ENCODE measurements at places on chromosomes 3 and 15.

GRCh38 chr15:73927003-73927475, 777 bp downstream of the LOXL1 start:
- no peak for DNase-seq

GRCh38 chr3:39977058-39977794, 167.8 kb downstream of the MYRIP start:
- DNase-seq = no peak

DNA sequence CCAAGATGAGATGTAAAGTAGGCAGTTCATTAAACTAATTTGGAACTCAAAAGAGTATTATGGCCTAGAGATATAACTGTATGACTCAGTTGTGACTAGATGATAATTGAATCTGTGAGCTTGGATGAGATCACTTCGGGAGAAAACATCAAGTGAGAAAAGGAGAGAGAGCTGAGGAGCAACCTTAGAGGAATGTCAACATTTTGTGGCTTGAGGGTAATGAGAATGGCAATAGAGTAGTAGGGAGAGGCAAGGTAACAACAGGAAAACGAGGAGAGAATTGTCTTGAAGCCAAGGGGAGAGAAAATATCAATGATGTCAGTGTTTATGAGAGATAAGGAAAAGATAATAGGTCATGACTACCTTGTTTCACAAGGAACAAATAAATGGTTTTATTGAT, 580.2 kb downstream of the NLGN1 start:
- DNase-seq = no peak

DNA sequence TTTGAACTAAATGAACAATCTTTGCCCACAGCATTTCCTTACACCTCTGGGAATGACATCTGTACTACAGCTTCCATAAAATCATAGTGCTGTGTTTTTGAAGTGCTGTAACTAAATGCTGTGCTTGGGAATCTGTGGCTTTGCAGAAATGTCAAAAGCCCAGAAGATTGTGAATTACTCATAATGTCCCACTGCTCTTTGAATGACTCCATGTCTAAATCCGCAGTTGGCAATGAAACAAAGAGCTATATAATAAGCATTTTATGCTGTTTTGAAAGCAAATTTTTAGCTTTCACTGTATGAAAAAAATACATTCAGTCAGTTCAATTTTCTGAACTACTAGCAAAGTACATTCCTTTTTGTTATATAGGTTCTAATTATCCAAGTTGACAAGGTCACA, 88.6 kb upstream of the ADAMTS17 start:
- DNase-seq = no peak

DNA sequence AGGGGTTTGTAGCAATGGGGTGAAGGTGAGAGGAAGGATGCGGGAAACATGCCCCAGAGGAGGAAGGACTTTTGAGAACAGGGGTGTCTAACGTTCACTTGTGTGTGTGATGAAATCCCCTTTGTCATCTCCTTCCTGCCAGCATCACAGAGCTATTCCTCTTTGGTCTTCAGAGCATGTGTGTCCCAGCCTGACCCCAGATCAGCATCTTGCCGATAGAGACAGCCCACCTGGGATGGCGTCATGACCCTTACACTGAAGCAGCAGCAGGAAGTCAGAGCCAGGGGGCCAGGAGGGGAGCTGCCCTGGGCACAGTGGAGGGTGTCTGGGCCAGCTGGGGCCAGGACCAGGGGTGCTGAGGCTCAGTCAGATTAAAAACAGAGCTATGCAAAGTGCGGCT, 29.9 kb upstream of the GRIP2 start:
- no peak for DNase-seq

GRCh38 chr3:136885357-136886213, 23.6 kb downstream of the NCK1 start:
- DNase-seq = no peak

DNA sequence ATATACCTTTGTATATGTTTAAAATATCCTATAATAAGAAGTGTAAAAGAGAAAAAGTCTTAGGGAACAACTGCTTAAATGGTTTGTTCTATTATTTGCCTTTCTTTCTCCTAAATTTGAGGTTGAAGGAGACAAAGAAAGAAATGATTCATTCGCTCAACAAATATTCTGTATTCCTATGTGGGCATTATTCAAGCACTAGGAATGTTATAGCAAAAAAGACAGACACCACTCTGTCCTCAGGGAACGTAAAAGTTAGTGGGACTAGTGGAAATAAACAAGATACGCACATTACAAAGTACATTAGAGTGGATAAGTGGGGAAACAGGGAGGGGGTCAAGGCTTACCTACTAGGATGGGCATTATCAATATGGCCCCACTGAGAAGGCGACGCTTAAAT, 332.2 kb downstream of the LPP start:
- DNase-seq = no peak

DNA sequence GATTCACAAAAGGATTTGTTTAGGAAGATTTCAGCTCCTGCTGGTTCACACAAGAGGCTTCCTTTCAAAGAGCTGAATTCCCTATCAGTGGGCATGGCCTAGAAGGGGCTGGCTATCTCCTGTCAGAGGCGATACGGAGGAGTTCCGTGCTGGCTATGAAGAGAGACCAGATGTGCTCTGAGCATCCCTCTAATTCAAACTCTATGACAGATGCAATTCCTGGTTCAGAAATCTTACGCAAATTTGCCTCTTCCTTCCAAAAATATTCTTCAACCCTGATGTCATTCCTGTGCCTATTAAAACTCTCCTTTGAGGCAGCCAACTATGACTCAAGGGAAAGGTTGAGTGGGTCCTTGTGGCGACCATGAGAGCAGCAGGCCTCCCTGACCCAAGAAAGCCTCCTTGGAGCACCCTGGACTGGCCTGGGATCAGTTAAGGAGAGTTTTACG, 139.3 kb upstream of the HES1 start:
- DNase-seq = no peak

GRCh38 chr3:116340680-116341216, 104.5 kb downstream of the LSAMP start:
- DNase-seq = no peak

DNA sequence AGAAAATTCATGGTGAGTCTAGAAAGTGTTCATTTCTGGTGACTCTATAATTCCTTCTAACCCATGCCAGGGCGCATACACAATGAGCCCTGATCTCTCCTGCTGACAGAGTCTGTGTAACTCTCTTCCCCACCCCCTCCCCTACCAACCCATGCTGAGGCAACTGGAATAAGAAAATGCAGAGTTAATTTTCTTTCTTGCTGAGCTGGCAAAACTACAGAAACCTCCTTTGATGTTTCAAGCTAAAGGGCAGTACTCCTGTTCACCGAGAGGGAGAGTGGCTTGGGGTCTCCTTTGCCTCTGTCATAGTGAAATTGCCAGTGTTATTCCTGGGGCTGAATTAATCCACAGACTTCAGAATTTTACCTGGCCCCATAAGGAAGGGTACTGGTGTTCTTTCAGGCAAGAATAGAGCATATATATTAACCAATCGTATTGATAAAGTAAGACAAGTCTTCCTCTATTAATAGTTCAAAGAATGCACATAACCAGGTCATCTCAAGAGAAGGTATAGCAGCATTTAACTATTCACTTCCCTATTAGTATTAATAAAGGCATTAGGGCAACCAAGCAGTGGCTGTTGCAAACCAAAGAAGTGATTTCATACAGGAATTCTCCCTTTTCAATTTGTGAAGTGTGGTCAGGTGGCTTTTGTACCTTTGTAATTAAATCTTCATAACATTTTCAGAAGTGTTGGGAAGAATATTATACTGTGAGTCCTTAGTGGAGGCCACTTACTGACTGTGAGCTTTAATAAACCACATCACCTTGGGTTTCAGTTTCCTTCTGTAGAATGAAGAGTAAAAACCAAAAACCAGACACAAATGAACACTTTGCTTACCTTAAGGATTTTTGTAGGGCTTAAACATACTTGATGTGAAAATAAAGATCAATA, 4.1 kb downstream of the GAP43 start:
- no peak for DNase-seq

- DNase-seq = no peak
Measured at GRCh38 chr3:178907081-178907480, 164.5 kb downstream of the ZMAT3 start.

- DNase-seq = no peak
Measured at GRCh38 chr3:120448756-120449155, 2.0 kb downstream of the FSTL1 start.

DNA sequence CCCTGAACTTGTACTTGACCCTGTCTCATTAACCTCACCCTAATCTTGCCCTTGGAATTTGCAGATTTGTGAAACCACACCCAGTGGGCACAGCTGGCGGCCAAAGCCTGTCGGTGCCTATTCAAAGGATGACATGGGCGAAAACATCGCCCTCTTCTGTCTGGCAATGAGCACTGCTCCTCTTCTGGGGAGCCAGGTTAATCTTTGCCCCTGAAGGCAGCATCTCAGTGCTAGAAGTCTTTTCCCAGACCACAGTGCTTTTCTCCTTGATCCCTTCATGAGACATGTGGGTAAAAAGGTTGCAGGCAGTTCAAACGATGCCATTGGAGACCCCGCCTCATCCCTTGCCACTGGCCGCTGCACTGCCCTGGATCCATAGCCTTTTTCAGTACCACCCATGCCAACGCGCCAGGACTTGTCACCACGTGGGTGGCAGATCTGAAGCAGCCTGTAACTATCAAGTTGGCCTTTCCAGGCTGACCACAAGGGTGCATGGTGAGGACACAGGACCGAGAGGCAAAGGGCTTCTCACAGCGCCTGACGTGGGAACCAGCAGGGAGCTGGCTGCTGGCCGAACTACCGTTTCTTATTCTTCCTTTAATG, 6.5 kb upstream of the DNASE1L3 start:
- no peak for DNase-seq

DNA sequence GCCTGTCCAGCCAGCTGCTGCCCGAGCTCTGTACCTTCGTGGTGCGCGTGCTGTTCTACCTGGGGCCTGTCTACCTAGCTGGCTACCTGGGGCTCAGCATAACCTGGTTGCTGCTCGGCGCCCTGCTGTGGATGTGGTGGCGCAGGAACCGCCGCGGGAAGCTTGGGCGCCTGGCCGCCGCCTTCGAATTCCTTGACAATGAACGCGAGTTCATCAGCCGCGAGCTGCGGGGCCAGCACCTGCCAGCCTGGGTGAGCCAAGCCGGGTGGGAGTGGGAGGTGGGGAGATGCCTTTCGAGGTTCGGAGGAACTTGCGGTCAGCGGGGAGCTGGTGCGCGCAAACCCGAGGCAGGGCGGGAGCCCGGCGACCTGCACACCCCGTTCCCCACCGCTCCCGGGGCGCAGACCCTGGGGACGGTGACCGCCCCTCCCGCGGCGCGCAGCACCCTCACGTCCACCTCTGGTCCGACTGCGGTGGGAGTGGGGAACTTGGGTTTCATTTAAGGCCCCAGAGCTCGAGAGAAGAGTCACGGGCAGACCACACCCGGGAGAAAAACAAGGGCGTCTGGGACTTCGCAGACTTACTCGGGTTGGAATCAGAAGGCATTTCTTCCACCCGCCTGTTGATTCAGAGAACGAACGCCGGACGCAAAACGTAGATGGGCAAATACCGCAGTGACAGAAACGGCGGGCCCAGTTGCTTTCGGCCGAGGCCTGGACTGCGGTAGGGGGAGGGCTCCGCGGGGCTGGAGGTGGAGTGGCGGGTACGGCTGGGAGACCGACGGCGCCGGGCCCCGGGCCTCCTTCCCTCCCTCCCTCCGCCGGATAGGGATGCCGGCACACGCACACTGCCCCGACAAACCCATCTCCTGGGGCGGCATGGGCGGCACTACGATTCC, 708 bp downstream of the ESYT3 start:
- no peak for DNase-seq

DNA sequence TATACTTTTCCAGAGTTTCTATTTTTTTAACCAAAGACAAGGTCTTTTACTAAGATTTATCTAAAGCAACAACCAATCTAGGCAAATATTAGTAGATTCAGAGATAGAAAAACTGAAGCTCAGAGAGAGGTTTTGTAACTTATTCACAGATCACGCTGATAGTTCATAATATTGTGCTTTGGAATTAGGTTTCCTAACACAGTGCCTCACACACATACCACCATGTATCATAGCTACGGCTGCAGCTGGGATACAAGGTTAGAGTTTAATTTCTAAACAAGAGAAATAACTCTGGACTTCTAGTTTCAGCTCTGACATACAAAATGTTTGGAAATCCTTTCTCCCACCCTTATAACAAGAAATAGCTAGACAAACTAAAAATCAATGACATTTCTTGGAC, 565.7 kb downstream of the PYDC2 start:
- no peak for DNase-seq

- no peak for DNase-seq
Measured at GRCh38 chr3:45126730-45127129, 19.4 kb downstream of the CDCP1 start.

GRCh38 chr15:77783636-77784035, 150.9 kb upstream of the LINGO1 start:
- DNase-seq = no peak

GRCh38 chr3:119894195-119894594, 112.3 kb downstream of the NR1I2 start:
- no peak for DNase-seq

GRCh38 chr3:125121246-125122010, 65.6 kb upstream of the HEG1 start:
- DNase-seq = no peak

- no peak for DNase-seq
Measured at GRCh38 chr3:112001526-112001925, 2.8 kb downstream of the TAGLN3 start.

GRCh38 chr3:120831066-120831465, 76.9 kb upstream of the STXBP5L start:
- DNase-seq = no peak

DNA sequence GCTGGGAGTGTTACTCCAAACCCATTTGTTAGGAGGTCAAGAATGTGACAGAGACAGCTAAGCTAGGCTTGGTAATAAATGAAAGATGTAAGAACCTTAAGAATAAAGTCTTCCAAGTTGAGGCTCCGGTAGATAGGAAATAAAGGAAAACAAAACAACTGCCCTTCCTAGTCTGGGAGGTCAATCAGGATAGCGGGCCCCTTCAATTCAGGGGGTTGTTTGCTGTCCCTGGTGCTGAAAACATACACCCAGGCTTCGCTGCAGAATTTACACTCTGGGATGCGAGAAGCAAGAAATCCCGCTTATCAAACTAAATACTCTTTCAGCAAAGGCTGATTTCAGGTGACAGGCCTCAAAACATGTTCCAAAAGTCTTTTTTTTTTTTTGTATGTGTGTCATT, 393.4 kb downstream of the NTRK3 start:
- no peak for DNase-seq

DNA sequence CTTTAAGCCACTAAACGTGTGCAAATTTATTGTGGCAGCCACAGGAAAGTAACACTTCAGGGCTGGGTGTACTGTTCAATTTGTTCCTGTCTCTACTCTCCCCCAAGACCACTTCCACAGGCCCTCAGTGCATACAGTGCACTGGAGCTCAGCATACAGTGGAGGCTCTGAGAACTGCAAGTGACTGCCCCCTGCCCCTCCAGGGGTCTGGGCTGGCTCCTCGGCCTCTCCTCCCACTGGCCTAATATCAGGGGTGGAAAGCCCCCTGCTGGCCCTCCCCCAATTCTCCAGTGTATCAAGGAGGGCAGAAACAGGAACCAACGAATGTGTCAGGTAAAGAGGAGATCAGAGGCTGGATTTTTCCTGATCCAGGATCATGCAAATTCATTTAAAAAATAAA, 19.9 kb upstream of the HEG1 start:
- no peak for DNase-seq

All from omental fat pad (tissue), 4 donors.